ENCODE measurements at places on chromosomes 3 and 15.

DNA sequence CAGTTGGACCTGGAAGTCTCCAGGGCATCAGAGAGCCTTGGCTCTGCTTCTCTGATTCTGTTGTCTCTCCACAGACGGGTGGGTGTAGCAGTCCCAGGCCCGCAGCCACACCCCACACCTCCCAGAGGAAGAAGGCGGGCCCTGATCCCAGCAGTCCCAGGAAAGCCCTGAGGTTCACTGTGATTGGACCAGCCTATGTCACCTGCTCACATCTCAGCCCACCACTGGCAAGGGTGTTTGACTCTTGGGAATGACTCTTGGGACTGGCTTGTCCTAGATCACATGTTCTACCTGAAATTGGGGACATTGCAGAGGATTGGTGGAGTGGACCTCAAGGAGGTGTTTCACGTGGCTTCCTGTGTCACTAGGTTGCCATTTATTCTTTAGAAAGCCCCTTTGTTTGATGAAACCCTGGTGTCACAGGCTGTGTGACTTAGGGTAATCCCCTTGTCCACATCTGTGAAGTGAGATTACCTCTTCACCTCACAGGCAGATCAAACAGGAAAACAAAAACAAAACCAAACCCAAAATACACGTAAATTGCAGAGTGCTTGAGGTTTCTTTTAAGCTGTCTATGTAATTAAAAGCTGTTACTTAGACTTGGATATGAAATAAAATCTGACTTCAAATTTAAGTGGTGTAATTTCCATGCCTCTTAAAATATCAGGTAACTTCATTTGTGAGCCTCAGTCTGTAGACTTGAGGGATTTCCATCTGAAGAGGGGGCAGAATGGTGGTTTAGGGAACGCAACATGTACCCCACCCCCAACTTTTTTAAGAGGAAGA lies 26.7 kb downstream of the FLNB start:
- no peak for DNase-seq

GRCh38 chr3:189305412-189305811 lies 133.6 kb downstream of the TPRG1 start:
- DNase-seq, result no peak

- DNase-seq, result no peak
Observed at GRCh38 chr15:40590667-40591050, 3.4 kb upstream of the KNL1 start.

- no peak for DNase-seq
Observed at GRCh38 chr3:186025161-186025560, 83.7 kb downstream of the ETV5 start.

- DNase-seq, result no peak
Observed at GRCh38 chr3:53229171-53229570, 26.7 kb downstream of the TKT start.

GRCh38 chr3:184570489-184570888 lies 8.9 kb downstream of the EPHB3 start:
- DNase-seq, result no peak

DNA sequence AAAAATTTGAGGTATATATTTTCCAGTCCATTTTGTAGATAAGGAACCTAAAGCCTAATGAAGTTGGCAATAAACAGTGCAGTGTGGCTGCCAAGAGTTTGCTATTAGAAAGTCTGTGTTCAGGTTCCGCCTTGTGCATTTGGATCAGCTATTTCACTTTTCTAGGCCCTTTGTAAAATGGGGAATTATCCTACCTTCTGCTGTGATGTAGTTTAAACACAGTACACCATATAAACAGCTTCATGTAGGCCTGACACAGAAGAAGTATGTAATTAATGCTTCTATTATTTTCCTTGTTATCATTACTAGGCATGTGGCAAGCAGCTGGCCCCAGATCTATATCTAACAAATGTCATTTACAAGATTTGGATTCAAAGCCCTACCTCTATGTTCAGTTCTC lies 456.3 kb downstream of the GABRG3 start:
- DNase-seq, result no peak

DNA sequence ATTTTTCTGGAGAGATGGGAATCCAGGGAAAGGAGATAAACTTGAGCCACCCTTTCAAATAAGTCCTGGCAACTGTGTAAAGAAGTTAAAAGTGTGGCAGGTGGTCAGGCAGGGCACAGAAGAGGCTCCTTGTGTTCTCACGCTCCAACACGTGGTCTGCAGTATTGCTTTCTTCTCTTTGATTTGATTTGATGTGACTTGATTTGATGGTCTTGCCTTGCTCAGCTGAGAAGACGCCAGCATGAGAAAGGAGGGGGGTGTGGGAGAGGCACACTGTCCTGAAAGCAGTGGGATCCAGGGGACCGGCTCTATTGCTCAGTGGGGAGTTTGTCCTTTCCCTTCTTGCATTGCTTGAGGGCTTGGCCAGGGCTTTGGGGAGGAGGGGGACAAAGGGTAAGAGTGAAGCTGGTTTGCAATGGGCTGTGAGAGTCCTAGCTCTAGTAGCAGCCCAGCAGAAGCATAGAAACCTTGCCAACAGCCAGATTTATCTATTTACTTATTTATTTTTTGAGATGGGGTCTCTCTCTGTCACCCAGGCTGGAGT lies 25.7 kb upstream of the NEO1 start:
- no peak for DNase-seq

DNA sequence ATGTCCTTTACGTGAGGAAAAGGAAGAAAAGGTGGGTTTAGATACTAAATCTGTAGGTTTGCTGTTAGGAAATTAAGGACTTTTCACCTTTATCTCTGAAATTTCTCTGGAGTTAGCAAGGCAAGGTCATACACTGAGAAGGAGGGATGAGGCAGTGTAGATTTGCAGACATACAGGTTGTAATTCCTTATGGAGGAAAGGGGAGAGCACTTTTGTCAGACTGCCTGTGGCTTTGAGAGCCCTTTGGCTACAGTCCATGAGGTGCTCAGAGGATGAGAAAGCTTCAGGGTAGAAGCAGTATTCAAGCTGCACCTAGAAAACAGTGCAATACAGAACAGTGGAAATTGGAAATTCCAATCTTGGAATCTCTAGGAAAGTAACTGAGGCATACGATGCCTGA lies 8.3 kb downstream of the RPL14 start:
- no peak for DNase-seq

DNA sequence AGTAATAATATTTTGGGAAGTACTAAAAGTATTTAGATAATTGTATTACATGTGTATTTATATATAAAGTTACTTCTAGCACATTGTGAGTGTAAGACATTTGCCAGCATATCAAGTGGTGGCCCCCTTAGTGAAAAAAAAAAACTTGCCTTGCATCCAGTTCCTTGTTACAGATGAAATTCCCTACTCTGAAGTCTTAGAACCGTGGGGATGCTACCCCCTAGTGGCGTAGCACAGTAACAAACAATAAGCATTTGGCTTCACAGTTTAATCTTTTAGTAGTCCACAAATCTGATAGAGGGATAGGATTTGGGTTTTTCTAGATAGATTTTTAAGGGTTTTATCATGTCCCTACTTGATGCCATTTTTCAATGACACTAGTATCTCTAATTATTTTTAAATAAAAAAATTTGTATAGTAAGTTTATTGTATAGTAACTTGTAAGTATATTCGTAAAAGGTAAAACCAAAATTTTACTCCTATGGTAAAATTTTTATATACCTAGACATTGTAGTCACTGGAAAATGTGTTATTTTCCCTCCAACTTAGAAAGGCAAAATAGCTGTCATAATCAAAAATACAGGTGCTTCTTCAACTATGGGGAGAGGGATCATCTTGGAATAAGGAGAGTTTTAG lies 14.3 kb downstream of the SMC4 start:
- no peak for DNase-seq

- no peak for DNase-seq
Observed at GRCh38 chr3:39118931-39119660, 11.6 kb downstream of the TTC21A start.

- DNase-seq, result no peak
Observed at GRCh38 chr3:151351219-151351618, 21.9 kb upstream of the P2RY13 start.

- DNase-seq, result no peak
Observed at GRCh38 chr3:24320601-24321000, 174.0 kb downstream of the THRB start.

DNA sequence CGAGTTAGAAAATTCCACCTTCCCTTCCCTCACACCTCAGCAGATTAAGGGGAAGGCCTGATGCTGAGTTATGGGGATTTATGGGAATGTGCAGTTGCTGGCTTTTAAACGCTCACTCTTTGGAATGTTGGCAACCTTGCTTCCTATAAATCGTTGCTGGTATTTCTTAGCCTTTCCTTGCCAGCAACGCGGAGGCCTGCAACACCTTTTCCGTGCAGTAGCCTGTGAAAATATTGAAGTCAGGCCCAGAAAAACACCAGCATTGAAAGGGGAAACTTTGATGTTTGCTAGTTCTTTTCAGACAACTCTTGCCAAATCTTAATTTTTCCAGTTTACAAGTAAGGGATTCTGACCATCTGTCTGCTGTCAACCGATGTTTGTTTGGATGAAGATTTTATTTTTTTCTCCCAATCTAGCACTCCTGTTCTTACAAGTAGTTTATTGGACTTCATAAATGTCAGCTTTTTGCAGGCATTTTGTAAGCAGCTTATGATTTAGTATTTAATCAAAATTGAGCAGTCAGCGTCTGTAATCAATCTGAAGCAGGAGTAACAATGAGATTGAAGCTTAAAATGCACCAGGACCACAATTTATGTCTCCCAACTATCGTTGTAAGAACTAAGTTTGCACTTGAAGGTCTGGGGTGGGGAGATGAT lies 251.0 kb downstream of the RPLP1 start:
- DNase-seq, result no peak

- no peak for DNase-seq
Observed at GRCh38 chr3:182276512-182276911, 516.8 kb upstream of the ATP11B start.

DNA sequence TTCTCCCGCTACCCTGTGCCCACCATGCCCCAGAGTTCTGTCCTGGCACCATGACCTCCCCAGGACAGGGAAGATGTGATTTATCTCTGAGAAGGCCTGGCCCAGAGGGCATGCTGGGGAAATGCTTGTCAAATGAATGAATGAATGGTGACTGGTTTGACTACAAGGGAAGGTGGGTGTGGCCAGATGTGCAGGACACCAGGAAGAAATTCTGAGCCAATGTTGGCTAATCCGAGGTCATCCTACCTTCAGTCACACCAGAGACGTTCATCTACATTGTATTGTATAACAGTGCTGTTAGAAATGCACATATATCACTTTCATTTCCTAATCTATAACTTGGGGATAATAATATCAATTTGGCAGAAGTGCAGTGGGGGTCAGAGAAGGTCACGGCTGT lies 138.4 kb downstream of the FAM43A start:
- DNase-seq, result no peak

DNA sequence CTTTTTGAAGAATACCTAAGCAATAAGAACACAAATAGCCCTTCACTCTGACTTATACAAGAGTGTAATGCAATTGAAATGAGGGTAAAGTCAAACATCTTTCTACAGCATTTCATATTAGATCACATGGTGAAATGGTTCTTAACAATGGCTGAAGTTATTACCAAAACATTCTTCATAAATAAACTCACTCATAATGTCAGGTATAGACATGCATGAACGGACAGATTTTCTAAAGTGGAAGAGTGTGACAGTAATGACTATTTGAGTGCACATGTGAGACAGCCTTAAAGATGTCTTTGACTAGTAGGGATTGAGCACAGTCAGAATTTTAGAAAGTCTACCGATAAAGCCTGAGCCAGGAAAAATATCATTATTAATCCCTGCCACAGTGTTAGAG lies 471.0 kb downstream of the ZPLD1 start:
- DNase-seq, result no peak

- no peak for DNase-seq
Observed at GRCh38 chr3:78951342-78951945, 816.4 kb downstream of the ROBO1 start.

GRCh38 chr3:143081844-143082778 lies 37.5 kb upstream of the CHST2 start:
- DNase-seq, result no peak

DNA sequence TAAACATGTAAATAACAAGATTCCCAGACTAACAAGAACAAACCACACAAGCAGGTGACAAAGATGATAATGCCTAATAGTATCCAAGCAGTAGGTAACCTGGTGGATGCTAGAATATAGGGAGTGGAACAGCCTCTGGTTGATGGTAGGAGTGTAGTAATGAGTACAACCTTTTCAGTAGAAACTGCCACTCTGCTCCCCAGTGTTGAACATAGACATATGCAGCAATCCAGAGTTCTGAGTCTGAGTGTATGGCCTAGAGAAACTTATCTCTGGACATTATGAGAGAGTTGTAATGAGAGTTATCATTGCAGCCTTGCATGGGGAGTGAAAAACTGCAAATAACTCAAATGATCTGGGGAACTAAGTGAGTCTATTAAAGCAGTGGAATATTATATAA lies 76.1 kb upstream of the ACAD9 start:
- no peak for DNase-seq

DNA sequence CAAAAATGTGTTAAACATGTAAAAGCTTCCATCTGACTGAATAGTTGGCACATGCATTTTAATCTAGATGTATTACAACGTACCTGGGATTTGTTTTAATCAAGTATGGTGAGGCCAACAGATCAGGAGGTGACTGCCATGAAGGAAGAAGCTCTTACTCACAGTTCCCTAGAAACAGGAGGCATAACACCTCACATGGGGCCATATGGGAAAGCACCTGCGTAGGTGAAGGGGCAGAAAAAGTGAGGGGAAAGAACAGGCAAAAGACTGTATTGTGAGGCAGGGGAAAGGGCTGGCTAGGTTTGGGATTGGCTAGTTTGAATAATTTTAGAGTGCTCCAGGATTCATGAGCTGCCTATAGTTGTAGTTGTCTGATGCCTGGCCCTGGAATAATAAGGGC lies 9.6 kb downstream of the SQOR start:
- DNase-seq, result no peak

DNA sequence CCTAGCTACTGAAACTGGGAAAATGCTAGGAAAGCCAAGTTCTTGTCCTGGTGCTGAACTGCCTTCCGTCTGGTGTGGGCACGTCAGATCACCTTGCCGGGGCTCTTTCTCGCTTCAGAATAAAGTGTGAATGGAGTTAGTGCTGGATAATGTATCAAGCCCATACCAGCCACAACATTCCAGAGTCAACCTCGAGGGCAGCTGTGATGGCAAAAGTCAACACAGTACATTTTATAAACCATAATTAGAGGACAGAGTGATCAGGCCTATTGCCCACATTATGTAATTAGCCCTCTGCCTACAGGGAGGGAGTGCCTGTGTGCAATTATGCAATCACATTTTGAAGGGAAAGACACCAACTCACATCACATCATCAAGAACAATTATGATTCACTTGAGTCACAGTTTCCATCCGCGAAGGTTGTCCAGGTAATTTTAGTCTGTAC lies 165.2 kb downstream of the RORA start:
- DNase-seq, result no peak

- no peak for DNase-seq
Observed at GRCh38 chr15:41881920-41882688, 11.7 kb downstream of the SPTBN5 start.

All from 8988T (cell line).